DMS79 treated with DMSO at 0.1 percent for 48 hours (cell line): ENCODE measurements at places on chromosomes 1 and 21.
A peak's percentile ranks its signal among the peaks of the same experiment; 100 is the strongest.

DNA sequence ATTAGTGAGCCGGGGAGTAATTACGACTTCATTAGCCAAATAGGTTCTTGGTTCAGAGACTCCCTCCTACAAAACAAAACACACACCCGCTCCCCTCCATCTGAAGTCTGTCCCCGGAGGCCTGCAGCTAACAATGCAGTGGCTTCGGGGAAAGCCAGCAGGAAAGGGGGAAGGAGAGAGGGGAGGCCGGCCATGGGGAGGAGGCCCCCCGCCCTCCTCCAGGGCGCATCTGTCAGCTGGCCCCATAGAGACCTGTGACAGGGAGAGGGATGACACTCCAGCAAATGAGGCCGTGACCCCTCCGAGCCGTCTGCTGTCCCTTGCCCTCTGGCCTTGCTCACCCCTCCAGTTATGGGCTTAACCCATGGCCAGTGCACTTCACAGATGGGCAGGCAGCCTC, 12.1 kb upstream of the CNTN2 start:
- no peak for DNase-seq

- peak; percentile 14 for DNase-seq
Measured at GRCh38 chr21:25639551-25640201, 618 bp downstream of the JAM2 start.

GRCh38 chr1:66571789-66572188, 37.8 kb downstream of the SGIP1 start:
- no peak for DNase-seq

DNA sequence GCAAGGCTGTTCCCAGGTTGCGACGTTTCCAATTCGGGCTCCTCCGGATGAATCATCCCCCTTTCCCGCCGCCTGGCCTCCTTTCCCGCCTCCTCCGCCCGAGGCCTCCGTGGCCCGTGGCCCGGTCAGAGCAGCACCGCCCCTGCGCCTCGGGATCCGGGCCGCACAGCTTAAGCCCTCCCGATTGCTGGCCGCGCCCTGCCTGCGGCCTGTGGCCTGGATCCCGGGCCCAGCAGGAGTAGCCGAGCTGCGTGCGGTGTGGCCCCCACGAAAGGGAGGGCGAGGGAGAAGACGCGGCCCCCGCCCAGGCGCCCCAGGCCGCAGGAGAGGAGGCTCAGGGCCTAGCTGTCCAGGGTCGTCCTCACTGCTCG, 1.0 kb downstream of the TMEM200B start:
- no peak for DNase-seq

- no peak for DNase-seq
Measured at GRCh38 chr21:34992736-34993398, 56.2 kb downstream of the RUNX1 start.

DNA sequence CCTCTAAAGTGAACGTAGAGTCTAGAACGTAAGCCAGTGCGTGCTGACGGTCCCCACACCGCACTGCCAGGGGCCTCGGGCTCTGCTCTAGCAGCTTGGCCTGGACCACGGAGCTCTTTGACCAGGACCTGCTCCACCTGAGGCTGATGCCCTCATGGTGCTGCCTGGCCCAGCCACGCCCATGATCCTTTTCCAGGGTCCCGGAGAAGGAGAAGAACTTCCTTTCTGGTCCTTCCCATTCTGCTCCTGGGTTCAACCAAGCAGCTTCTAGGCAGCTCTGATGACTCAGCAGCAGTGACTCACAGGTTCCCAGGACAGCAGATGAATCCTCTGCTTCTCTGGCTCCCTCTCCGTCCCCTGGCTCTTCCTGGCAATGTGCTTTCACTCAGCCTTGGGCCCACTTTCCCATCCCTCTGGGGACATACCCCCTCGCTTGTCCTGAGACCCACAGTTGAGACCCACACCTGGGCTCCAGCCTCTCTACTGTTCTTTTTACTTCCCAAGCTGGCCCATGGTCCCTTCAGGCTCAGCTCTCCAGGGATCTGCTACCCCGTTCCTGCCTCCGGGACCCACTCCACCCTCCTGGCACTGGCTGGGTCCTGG, 246.3 kb upstream of the RAB4A start:
- no peak for DNase-seq

GRCh38 chr1:203559523-203559922, 65.6 kb downstream of the OPTC start:
- DNase-seq, result no peak

GRCh38 chr1:31790140-31790539, 25.7 kb downstream of the SPOCD1 start:
- DNase-seq, result no peak

- peak; percentile 95 for DNase-seq
Measured at GRCh38 chr1:3320246-3321152, 134.0 kb upstream of the ARHGEF16 start.

GRCh38 chr1:157400766-157401165, 151.5 kb downstream of the FCRL5 start:
- no peak for DNase-seq

DNA sequence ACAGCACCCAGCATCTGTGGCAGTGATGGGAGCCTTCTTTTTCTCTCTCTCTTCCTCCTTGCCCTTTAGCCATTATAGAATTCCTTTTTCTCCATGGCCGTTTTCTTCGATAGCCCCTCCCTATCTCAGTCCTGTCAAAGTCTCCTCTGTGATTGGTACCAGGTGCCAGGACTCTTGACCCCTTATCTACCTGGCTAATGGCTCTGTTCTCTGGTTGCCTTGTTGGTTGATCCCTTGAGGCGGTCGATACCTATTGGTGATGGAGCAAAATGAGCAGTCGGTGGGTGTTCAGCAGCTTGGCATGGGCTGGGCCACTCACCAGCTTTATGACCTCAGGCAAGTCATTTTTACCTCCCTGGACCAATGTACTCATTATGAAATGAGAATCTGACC, 2.0 kb downstream of the ATF3 start:
- DNase-seq, result no peak

- DNase-seq, result no peak
Measured at GRCh38 chr1:243962541-243962940, 88.5 kb upstream of the ZBTB18 start.

GRCh38 chr1:204348242-204348641, 11.5 kb downstream of the PLEKHA6 start:
- no peak for DNase-seq

DNA sequence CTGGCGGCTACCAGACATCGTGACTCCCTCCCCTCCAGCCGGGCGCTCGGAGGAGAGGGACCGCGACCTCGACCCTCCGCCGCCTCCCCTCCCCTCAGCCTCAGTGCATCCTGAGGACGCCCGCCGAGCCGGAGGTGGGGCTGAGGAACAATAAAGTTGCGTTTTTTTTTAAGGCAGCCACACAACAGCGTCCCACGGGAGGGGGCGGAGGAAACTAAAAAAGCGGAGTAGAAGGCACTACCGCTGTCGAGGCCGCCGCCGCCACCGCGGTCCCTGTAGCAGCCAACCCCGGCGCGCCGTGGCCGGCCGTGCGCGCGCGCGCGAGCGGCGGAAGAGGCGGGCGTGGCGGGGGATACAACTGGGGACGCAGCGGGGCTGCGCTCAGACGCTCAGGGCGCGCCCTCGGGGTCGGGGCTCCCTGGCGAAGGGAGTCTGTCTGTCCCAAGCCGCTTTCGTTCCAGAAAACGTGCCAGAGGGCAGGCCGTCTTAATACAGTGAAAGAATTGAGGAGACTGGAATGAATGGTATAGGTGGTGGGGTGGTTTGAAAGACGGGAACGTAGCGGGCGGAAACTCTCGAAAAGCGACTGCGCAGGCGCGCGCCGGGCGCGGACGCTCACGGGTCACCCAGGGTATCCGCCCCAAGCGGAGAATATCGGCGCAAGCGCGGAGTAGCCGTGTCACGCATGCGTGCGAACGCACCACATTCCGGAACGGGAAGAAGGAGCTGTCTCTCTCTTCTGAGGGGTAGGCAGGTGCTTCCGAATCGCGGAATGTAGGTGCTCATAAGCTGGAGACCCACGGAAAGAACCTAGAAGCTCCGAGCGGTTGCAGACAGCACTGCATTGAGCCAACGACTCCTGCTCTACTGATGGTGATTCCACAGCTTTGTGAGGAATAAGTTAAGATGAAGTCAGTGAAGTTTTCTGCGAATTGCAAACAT, at the start of gene COP1:
Gene COP1 (minus strand): TSS at position 326 of the 942 bp plus-strand sequence. CDS start 308 bp downstream, at position 18.
- DNase-seq, result peak; percentile 87

- no peak for DNase-seq
Measured at GRCh38 chr1:66490816-66491215, 43.1 kb upstream of the SGIP1 start.

DNA sequence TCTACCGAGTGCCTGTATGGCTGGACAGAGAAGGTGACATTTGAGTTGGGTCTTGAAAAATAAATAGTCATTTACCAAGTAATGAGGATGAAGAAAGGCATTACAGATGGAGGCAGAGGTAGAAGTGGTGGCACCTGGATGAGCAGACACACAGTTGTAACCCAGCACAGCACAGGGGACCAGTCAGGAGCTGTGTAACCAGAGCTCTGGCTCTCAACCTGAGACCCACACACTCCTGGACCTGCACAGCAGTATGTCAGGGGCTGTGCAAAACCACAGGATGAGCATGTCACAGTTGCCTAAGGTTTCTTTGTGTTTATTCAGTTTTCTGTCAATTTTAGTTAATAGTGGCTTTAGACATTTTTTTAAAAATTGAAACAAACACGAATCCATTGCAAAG, 11.3 kb upstream of the MCOLN3 start:
- no peak for DNase-seq

DNA sequence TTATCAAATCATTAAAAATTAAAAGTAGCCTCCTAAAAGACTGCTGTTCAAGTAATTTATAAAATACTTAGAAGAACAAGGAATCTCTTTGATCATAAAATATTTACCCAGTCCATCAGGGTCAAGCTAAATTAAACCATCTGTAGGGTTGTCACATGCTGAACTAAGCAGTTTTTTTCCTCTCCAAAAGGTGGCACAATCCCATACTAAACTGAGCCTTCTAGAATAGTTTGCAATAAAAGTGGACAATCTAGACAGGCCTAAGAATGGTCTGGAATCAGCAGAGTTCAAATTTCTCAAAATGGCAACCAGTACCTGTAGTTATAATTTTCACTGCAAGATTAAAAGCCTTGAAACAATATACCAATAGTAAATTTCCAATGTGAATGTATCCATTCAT, 194.8 kb downstream of the EIF4G3 start:
- no peak for DNase-seq

DNA sequence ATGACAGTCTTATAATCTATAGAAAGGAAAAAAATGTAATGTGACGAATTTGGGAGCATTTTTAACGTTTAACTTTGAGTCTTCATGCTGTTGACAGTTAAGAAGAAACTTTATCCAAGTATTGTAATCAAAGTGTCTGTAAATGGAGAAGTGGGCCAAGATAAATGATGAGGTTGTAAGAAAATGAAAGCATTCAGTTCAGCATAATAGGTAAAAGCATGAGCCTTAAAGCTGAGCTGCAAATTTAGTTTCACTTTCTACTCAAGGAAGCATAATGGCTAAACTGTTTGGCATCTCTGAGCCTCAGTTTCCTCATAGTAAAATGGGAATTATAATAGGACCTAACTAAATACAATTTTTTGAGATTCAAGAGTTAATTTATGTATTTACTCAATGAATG, 1554.8 kb downstream of the KCNT2 start:
- no peak for DNase-seq

- no peak for DNase-seq
Measured at GRCh38 chr1:117413412-117413811, 46.2 kb downstream of the MAN1A2 start.
